ENCODE measurements at places on chromosomes 6 and 20.

GRCh38 chr6:4374216-4374615 lies 238.8 kb upstream of the ECI2 start:
- DNase-seq: no peak

DNA sequence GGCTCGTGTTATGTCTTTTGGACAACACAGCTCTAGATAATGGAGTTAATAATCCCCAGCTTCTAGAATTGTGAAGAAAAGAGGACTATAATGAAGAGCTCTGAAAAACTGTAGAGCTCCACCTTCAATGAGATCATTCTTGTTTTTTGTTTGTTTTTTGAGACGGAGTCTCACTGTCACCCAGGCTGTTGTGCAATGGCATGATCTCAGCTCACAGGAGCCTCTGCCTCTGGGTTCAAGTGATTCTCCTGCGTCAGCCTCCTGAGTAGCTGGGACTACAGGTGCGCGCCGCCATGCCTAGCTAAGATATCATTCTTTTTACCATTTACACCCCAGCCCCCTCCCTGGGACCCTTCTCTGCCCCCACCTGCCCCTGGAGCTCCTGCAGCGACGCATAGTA lies 36.6 kb downstream of the ERGIC3 start:
- DNase-seq: no peak

DNA sequence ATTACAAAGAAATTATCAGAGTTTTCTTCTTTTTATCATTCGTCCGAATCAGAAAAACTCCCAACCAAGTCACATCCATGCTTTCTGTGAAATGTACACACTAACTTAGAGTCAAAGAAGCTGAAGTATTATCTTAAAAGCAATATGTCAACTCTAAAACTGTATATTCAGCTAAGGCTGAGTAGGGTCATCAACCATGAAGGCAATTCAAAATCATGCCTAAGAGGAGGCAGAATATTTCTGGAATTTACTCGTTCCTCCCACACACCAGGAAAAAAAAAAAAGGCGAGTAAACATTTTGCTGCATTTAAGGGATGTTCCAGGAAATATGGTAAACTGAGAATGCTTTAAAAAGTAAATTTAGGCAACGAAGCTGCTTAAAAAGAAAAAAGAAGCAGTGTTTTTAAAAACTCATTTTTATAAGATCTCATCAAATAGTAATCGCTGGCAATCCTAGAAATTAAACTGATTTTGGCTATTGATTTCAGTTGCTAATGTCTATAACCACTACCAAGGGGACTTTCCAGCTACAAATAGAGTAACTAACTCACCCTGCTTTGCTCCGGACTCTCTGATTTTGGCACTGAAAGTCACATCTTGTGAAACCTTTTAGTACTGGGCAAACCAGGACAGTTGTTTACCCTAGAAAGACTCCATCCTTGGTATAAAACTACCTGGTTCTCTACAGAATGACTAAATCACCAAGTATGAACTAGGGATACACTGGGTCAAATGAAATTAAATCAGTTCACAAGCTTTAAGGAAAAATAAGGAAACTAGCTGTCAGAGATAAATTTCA lies 82.8 kb downstream of the MBOAT1 start:
- DNase-seq: no peak

DNA sequence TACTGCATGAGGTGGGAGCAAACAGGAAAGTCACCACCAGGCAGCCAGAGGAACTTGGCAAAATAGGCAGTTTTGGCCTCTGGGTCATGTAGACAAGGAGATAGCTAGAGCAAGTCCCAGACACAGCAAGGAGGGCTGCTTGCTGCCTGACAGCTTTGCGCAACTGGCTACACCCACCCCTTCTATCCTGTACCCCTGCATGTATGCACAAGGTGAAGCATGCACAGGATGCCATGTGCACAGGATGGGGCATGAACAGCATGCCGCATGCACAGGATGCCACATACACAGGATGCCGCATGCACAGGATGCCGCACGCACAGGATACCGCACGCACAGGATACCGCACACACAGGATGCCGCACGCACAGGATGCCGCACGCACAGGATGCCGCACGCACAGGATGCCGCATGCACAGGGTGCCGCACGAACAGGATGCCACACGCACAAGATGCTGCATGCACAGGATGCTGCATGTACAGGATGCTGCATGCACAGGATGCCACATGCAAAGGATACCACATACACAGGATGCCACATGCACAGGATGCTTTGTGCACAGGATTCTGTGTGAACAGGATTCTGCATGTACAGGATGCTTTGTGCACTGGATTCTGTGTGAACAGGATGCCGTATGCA lies 104.9 kb upstream of the IYD start:
- peak; percentile 17 for DNase-seq

- no peak for DNase-seq
These were observed 9.5 kb upstream of the RAMACL start for GRCh38 chr6:166595949-166596348.

GRCh38 chr6:14067656-14068055 lies 49.9 kb upstream of the CD83 start:
- no peak for DNase-seq

DNA sequence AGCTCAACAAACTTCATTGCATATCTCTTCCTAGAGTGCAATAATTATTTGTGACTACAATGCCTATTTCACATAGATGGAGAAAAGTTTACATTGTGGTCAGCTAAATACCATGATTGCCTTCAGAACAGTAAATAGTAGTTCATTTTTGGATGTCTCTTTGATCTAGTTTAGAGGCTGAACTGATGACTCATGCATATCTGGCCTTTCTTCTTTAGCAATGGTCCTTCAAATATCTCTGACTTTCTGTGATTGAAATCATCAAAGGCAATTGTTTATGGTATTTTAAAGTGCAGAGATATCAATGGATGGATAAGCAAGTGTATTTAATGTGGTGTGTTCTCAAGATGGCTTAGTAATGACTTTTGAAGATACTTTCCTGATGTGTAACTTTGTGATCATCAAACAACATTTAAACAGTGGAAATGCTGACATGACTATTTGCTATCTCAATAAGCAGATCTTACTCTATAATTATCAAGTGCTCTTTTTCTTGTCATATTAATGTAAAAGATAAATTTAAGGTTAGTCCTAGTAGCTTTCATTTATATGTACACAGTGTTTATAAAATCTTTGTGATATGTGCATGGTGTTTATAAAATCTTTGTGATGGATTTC lies 523.7 kb upstream of the SLC35B3 start:
- DNase-seq: no peak

- DNase-seq: no peak
These were observed 61.7 kb downstream of the SNX9 start for GRCh38 chr6:157884756-157885155.

GRCh38 chr20:54305421-54305820 lies 97.5 kb downstream of the PFDN4 start:
- no peak for DNase-seq

DNA sequence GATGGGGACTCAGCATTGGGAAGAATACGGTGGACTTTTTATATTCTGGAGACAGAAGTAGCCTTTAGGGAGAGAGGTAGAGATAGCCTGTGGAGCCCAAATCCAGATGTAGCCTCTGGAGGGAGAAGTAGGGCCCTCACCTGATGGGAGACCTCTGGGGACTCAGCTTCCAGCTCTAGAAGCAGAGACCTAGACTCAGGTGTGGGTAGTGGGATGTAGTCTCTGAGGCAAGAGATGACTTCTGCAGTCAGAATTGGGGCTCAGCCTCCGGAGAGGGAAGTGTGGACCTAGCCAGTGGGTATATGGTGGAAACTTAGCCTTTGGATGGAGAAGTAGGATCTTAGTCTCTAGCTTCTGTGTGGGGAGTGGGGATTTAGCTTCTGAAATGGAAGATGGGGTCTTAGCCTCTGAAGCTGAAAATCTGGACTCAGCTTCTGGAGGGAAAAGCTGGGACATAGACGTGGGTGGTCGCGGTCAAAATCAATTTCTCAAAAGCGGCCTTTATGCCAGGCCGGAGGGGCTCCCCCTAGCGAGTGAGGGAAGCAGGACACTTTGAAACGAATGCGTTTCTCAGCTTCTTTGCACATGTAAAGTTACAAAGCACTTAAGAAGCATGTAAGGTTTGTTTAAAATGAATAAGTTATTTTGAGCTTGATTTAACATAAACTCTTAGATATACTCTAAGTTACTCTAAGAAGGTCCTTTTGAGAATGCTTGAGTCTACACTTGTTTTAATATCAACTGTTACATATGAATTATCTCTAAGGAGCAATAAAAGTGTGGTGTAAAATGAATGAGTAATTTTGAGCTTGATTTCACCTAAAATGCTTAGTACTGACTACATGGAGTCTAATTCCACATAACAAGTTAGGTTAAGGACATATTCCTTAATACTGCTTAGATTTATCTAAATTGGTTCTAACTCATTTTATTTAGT lies 12.9 kb upstream of the ZNF343 start:
- DNase-seq: peak; percentile 54

DNA sequence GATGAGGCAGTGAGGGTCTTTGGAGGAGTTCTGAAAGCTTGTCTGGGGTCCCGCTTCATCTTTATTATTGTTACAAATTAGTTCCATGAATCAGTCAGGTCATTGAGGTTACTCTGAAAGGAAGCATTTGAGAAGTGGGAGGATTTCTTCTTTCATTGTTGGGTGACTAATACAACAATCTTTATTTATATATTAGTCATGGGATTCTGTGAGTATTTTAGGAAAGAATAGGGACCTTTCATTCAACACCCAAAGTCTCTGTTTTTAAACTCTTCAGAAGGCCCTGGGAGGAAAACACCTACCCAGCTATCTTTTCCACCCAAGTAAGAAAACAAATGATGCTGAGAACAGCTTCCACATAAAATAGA lies 98.3 kb downstream of the SOD2 start:
- DNase-seq: no peak

GRCh38 chr20:32203356-32204204 lies 4.0 kb downstream of the PLAGL2 start:
- DNase-seq: no peak

- no peak for DNase-seq
These were observed 51.0 kb downstream of the TFAP2A start for GRCh38 chr6:10363911-10364310.

DNA sequence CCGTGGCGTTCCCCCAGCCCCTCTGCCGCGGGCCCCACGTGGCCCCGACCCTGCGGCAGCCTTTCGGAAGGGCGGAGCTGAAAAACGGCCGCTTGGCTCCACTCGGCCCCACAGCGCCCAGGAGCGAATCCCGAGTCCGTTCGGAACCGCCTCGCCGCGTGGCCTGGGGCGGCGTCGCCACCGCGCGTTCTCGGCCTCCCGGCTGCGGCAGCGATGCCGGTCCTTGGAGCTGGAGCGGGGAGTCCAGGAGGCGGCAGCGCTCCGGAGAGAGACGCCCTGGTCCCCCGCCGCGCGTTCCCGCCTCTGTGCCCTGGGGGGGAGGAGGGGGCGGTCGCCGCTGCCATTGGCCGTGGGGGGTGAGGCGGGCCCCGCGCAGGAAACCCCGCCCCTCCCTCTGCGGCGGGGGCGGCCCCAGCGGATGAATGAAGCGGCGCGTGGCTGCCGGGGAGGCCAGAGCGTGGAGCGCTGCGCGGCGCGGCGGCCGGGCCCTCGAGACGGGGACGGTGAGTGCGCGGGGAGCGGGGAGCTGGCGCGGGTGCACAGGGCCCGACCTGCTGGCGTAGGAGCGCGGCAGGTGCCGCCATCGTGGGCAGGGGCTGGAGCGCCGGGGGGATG lies at the start of gene SLCO4A1:
Gene SLCO4A1 (plus strand): TSS at position 453 of the 615 bp plus-strand sequence. CDS start 13,952 bp downstream, outside the sequence.
- DNase-seq: peak; percentile 85

GRCh38 chr6:7684843-7685242 lies 41.1 kb upstream of the BMP6 start:
- DNase-seq: no peak

GRCh38 chr6:31114970-31115849 lies 610 bp downstream of the PSORS1C1 start:
- no peak for DNase-seq

DNA sequence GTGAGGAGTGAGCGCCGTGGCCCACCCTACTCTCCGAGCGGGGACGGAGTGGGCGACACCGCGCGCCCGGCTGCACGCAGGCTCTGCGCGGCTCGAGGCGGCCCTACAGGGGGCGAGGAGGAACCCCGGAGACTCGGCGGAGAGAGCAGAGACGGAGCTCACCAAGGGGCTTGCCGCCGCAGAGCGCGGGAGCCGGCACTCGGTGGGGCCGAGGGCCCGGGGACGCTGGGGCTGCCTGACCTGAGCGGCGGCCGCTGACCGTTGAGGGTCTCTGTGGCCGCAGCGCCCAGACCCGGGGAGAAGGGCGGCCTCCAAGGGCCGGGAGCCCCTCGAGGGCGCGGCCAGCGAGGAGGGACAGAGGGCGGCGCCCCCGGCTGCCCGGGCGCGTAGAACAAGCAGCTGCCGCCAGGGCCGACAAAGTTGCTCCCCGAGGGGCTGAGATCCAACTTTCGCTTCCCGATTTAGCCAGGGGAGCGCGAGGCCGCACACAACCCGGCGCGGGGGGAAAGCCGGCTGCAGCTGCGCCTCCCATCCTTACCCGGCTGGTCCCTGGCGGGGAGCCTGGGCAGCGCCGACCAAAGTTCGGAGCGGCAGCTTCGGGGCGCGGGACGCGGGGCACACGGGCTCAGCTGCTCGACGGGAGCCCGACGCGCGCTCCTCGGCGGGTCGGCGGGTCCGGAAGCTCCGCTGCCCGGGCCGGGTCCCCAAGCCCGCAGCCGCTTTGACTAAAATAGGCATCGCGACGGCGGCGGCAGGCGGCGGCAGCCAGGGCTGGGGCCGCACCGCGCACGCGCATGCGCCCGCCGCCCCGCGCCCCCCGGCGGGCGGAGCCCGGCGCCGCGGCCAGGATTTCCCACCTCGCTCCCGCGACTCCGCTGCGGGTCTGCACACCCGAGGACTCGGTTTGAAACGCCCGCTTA lies 43.1 kb downstream of the POPDC3 start:
- DNase-seq: no peak

GRCh38 chr20:6008254-6008653 lies 45.6 kb downstream of the LRRN4 start:
- DNase-seq: no peak

DNA sequence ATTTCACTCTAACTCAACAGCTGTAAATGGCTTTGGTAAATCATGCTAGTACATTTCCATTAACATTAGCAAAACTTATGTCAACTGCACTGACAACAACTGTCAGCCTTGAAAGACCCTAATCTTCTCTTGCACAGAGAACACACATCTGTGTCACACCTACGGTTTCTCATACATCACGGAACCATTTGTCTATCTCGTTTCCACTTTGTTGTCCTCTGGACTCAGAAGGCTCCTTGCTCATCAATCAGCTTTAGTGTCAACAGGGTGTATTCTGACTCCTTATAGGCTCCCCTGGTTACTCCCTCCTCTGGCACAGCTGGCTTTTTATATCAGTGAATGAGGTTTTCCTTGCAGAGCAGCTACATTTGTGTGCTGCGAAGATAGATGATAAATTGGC lies 49.3 kb downstream of the CD83 start:
- DNase-seq: no peak

- no peak for DNase-seq
These were observed 102.2 kb downstream of the UNC5CL start for GRCh38 chr6:40936818-40937251.

- no peak for DNase-seq
These were observed 38.9 kb upstream of the CD2AP start for GRCh38 chr6:47438481-47439347.

All from activated gamma-delta T cell treated with Interleukin-2 at 50 U/mL for 16 hours (primary cell).